GF-D8 (cell line): ENCODE measurements at places on chromosomes 5 and 9.

GRCh38 chr5:115983519-115983918 is 21.2 kb downstream of the LVRN start:
- no peak for DNase-seq

- peak; percentile 77 for DNase-seq
These were observed 31.6 kb downstream of the ANXA2R start for GRCh38 chr5:43008363-43009153.

- no peak for DNase-seq
These were observed 129.0 kb downstream of the APBA1 start for GRCh38 chr9:69542942-69543704.

DNA sequence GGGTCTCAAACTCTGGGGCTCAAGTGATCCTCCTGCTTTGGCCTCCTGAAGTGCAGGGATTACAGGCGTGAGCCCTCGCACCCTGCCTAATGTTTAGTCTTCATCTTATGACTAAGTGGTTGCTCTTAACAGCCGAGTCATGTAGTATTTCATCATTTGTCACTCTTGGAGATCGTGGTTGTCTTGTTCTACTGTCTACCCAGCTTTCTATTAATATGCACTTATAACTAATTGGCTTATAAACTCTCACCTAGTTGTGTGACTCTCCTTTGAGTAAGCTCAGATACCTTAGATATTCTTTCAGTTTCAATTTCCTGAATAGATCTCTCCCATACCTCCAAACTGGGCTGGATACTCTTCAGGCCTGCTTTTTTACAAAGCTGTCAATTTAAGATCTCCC is 19.9 kb downstream of the SLC44A1 start:
- DNase-seq, result no peak

GRCh38 chr9:99752417-99753109 is 69.1 kb upstream of the NR4A3 start:
- DNase-seq, result no peak

- DNase-seq, result no peak
These were observed 483.7 kb downstream of the ELAVL2 start for GRCh38 chr9:23342291-23342690.

GRCh38 chr9:112542593-112543292 is 56.1 kb downstream of the KIAA1958 start:
- no peak for DNase-seq
